Activated CD4-positive, alpha-beta T cell treated with anti-CD3 and anti-CD28 coated beads for 48 hours (primary cell): ENCODE measurements at places on chromosomes 2 and 18.

GRCh38 chr18:22044474-22045220 lies 124.7 kb upstream of the GATA6 start:
- no peak for DNase-seq

DNA sequence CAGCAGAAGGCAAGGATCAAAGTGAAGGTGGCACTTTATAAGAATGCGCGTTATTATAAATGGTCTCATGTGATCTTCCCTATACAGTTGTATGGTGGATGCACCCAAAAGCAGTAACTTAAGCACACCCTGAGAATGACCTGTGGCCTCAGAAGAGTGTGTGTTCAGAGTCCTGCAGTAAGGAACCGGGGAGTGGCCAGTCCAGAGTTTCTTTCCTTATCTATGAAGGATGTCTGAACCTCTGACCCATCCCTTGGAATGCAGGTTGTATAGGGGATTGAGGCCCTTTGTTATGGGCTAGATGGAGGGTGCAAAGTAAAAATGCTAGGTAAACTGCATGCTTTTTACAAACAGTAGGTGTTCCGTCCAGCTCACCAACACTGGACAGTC lies 43.6 kb upstream of the ANKRD44 start:
- no peak for DNase-seq

DNA sequence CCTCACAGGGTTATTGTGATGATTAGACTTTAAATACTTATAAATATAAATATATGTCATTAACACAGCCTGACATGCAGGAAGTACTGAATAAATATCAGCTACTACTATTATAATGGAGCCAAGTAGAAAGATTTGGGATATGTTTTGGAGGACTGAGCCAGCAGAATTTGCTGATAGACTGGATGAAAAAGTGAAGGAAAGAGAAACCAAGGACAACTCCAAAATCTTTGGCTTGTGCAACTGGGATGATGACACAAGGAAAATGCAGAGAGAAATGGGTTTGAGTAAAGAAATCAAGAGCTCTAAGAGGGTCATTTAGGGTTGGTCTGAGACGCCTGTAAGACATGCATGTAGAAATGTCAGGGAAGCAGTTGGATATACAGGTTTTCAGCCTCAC lies 15.6 kb downstream of the ADD2 start:
- DNase-seq: no peak

DNA sequence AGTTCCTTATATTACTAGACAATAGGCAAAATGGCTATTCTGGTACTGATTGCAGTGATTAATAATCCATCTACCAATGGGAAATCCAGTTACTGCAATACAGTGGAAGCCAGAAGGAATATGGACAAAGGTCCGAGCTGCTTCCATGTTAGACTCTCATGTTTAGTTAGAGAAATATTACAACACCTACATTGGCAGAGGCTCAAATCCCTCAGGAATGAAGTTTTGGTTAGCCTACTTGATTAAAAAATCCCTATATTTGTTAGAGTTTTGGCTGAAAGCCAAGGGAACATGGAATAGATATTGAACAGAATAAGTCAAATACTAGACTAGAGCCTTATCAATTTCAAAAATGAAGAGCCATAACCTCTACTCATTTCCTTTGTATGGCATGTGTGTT lies 48.5 kb downstream of the ARL6IP6 start:
- DNase-seq: no peak

GRCh38 chr18:9137168-9138066 lies 836 bp downstream of the ANKRD12 start:
- peak; percentile 73 for DNase-seq

GRCh38 chr2:48415836-48416515 lies 114.0 kb upstream of the STON1 start:
- DNase-seq: no peak

GRCh38 chr2:33467413-33467812 lies 9.0 kb upstream of the RASGRP3 start:
- DNase-seq: no peak
